CD14-positive monocyte (primary cell): ENCODE measurements at places on chromosomes 16 and 17.

DNA sequence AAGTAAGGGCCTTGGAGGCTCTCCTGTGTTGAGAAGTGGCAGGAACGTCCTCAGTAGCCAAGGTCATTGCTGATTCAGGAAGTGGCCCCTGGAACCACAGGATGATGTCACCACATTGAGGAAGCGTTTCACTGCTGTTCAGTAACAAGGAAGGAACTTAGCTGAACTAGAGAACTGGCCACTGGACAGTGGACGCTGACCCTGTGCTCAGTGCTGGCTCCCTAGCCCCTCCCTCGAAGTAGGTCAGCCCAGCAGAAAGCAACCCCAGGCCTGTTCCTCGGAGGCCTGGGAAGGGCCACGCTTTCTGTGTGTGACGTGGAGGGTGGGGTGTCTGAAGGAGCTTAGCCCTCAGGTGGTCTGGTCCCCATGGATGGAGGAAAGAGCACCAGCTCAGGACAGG is 58.3 kb downstream of the B9D1 start:
- peak; percentile 98 for DNase-seq

GRCh38 chr17:55259684-55260111 is 5.1 kb upstream of the HLF start:
- DNase-seq = no peak

GRCh38 chr17:66713533-66714042 is 121.3 kb upstream of the CACNG5 start:
- DNase-seq = no peak

- DNase-seq = peak; percentile 39
Measured at GRCh38 chr16:58699151-58699550, 14.6 kb upstream of the SLC38A7 start.

DNA sequence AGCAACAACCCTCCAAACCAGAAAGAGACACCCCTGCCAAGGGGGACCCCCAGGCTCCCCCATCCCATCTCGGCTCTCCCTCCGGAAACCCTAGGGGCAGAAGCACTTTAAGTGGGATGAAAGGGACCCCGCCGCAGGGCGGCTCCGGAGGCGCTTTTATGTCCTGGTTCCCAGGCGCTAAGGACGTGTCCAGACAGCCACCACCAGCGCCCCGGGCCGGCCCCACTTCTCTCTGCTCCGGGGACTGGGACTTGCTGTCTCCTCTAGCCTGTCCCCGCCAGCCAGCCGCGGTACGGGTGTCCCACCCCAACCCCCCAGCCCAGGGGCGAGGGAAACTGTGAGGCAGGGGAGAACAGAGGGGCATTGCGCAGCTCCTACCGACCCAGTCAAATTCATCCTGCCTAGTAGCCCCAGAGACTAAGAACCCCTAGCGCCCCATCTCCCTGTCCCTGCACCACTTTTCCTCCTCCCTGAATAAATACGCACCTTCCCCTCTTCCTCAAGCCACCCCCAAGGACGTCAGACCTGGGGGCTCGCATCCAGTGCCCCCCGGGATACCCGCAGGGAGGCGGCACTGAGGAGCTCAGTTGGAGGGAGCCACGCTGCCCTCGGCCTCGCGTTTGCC is 4.1 kb downstream of the SP6 start:
- no peak for DNase-seq

- no peak for DNase-seq
Measured at GRCh38 chr16:81696166-81696960, 82.7 kb upstream of the PLCG2 start.

GRCh38 chr16:7303052-7303610 is 29.5 kb upstream of the RBFOX1 start:
- no peak for DNase-seq
